ENCODE measurements at places on chromosomes 12 and 14.

GRCh38 chr12:105878964-105879363 lies 259.8 kb downstream of the NUAK1 start:
- DNase-seq = no peak

DNA sequence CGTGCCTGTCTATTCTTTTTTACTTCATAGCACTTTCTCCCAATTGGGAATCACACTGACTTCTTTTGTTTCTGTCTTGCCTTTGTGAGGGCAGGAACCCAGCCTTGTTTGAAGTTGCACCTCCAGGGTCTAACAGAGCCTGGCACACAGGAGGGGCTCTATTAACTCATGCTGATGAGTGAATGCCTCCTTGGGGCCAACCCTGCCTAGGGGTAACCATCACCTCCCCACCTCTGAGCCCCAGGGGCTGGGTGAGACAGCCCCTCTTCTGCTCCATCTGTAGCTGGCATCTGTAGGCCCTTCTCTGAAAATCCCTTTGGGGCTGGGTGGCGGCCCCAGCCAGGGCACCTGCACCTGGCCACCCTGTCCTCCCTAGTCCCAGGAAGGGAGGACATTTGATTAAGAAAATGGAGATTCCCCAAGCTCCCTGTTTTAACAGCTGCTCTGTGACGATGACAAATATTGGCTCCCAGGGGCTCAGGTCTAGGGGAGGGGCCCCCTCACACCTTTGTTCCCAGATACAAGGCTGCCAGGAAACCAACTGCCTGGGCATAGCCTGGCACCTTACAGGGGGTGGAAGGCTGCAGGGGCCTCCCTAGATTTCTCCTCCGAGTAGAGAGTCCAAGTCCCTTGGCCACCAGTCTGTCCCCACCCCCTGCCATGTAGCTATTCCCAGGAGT lies 11.8 kb downstream of the TAMALIN start:
- DNase-seq = peak; percentile 18

GRCh38 chr12:94987076-94987669 lies 16.3 kb downstream of the NDUFA12 start:
- no peak for DNase-seq

- DNase-seq = no peak
Measured at GRCh38 chr14:91038439-91038838, 22.0 kb downstream of the RPS6KA5 start.

GRCh38 chr12:20382117-20382516 lies 13.8 kb downstream of the PDE3A start:
- DNase-seq = no peak

DNA sequence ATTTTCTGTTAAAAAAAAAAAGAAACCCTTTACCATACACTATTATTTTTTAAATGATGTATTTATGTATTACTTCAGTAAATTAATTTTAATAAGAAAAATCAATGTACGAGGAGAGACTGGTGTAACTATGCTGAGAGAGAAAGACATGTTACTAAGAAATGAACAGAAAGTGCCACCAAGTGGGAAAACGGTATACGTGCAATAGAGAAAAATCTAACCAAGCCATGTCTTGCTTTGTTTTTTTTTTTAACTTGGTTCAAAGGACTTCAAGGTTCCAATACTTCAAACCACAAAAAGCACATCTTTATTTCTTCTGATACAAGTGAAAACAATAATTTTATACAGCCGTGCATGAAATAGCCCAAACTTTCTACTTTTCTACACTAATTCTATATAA lies 22.9 kb downstream of the NDUFA12 start:
- no peak for DNase-seq

DNA sequence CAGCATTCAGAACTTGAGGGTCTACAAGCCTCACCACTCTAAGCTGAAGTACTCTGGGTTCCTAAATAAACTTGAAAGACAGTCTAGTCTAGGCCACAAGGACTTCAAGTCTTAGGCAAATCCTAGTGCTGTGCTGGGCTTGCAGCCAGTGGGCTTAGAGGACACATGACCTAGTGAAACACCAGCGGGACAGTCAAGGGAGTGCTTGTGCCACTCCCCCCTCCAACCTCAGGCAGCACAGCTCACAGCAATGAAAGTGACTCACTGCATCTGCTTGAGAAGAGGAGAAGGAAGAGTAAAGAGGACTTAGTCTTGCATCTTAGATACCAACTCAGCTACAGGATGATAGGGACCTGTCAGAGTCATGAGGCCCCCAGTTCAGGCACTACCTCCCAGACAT lies 438.1 kb downstream of the IPO8 start:
- no peak for DNase-seq

DNA sequence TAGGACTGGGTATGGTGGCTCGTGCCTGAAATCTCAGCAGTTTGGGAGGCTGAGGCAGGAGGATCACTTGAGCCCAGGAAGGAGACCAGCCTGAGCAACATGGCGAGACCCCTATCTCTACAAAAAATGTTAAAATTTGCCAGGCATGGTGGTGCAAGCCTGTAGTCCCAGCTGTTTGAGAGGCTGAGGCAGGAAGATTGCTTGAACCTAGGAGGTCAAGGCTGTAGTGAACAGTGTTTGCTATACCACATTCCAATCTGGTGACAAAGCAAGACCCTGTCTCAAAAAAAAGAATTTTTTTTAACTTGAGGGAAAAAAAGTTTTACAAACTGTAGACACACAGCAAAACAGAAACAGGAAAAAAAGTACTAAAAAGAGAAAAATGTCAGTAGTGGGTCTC lies 2.3 kb upstream of the MAP3K9 start:
- DNase-seq = no peak

DNA sequence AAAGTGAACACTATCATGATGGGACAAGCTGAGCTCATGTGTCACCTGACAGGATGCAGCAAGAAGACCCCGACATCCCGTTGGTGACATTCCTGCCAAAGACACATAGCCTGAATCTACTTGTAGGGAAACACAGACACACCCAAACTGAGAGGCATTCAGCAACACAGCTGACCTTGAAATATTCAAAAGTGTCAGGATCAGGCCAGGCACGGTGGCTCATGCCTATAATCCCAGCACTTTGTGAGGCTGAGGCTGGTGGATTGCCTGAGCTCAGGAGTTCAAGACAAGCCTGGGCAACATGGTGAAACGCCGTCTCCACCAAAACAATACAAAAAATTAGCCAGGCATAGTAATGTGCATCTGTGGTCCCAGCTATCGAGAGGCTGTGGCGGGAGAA lies 232.0 kb upstream of the PLXNC1 start:
- DNase-seq = no peak

- no peak for DNase-seq
Measured at GRCh38 chr12:53336181-53336681, at the start of gene SP7. TSS of gene SP7 (minus strand) at chr12:53336354. CDS start at chr12:53335646, 708 bp downstream.

All from DMS153 (cell line).